ENCODE measurements at places on chromosomes 4 and X.

GRCh38 chrX:148080593-148080992 lies 99.5 kb downstream of the FMR1NB start:
- DNase-seq: no peak

- no peak for DNase-seq
Measured at GRCh38 chr4:71406459-71406963, 67.7 kb downstream of the SLC4A4 start.

DNA sequence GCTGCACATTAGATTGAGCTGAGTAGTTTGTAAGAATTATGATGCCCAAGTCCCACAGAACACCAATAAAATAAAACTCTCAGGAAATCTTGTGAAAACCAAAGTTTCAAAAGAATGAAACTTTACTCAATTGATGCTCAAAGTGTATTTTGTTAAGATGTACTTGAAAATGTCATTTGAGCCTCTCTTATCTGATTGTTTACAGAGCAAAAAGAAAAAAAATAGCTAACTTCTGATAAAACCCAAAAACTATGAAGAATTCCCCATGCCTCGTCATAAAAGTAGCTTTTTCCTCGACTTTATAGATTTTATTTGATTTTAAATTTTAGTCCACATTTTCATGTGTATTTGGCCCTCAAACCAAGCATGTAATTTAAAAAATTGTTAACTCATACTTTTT lies 521.5 kb upstream of the FTHL17 start:
- no peak for DNase-seq

DNA sequence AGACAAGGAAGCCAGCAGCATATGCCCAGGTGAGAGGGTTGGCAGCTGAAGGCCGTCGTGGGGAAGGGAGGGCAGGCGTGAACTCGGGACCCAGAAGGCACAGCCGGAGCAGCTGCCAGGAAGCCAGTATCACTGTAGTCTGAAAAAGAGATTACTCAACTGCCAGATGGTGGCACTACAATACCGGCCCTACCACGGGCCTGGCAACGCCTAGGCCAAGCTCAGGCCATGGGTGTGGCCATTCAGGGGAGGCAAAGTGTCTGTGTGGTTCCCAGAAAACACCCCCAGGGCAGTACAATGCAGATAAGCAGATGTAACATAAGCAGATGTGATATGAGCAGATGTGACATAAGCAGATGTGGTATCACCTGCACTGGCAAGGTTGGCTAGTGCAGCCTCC lies 236.0 kb downstream of the AFAP1 start:
- DNase-seq: no peak

- DNase-seq: no peak
Measured at GRCh38 chrX:144566592-144566991, 680.7 kb upstream of the SPANXN1 start.

- DNase-seq: no peak
Measured at GRCh38 chrX:115330498-115331168, 41.1 kb downstream of the LUZP4 start.

DNA sequence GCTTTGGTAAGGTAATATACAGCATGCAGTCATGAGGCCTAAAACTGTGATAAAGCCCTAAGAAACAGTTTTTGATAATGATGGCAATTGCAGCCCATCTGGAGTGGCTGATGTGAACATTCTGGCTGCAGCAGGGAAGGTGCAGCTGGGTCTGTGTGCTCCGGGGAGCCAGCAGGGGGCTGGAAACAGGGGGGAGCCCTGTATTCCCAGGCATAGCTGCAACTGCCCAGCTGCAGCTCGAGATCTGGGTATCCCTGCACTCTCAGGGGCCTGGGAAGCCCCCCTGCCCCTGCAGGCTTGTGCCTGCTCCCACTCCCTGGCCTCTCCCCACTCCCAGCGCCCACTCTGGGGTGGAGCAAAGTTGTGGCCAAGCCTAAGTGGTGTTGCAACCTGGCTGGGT lies 95.6 kb downstream of the RRAGB start:
- no peak for DNase-seq

- DNase-seq: no peak
Measured at GRCh38 chr4:41878991-41879491, 56.2 kb upstream of the TMEM33 start.

DNA sequence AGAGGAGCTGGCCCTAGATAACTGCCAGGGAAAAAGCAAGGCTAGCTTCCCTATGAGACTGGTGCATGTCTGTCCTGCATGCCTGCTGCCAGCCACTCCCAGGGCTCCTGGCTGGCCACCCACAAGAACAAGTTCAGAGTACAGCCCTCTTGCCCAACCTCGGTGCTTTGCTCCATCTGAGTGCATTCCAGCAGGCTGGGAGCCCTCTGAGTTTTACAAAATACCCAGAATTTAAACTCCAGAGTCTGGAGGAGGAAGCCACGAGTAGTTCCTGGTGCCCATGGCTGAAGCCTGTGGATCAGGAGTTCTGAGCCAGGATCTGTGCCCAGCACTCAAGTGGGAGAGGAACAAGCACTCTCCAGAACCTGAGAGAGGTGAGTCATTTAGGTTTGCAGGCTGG lies 111.6 kb downstream of the MAGEE2 start:
- no peak for DNase-seq

GRCh38 chrX:50099331-50099730 lies 101.5 kb downstream of the AKAP4 start:
- no peak for DNase-seq

DNA sequence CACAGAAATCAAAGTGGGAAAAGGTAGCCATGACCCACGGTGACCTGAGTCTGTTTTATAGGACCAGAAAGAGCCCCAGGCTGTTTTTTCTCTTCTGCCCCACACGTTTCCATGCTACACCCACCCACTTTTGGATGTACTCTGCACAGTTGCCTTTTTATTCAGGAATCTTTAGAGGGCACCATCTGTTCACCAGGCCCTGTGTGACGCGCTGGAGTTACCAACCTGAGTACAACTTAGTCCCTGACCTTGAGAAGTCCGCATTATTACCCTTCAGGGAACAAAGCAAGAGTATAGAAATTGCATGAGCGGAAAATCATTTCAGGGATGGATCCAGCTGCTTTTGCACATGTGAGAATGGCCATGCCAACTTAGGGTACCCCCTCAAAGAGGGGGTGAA lies 207.8 kb upstream of the GATB start:
- no peak for DNase-seq
